ENCODE measurements at places on chromosomes 6 and 20. TPM values are rescaled to one million over a fixed set of nuclear protein-coding genes. Genes with fewer than 3 reads are reported as not detected.
A peak's percentile ranks its signal among the peaks of the same experiment; 100 is the strongest.

DNA sequence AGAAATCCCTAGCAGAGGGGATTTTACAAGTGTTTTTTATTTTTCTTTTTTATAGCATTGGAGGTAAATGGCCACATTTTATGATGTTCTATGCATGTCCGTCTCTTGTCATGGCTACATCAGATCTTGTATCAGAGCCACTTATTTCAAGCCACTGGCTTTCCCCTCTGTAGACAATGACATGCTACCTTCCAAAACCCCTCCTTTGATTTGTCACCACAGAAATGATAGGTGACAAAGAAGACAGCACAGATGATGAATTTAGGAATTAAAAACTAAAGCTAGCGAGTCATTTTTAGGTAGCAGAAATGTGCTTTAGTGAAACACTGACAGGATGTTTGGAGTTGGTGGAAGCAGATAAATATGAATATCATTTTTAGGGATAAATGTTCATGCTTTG is 20.8 kb downstream of the PLCB1 start:
- DNase-seq, result no peak

GRCh38 chr6:28523241-28523622 is 2.4 kb upstream of the GPX5 start:
- no peak for DNase-seq

DNA sequence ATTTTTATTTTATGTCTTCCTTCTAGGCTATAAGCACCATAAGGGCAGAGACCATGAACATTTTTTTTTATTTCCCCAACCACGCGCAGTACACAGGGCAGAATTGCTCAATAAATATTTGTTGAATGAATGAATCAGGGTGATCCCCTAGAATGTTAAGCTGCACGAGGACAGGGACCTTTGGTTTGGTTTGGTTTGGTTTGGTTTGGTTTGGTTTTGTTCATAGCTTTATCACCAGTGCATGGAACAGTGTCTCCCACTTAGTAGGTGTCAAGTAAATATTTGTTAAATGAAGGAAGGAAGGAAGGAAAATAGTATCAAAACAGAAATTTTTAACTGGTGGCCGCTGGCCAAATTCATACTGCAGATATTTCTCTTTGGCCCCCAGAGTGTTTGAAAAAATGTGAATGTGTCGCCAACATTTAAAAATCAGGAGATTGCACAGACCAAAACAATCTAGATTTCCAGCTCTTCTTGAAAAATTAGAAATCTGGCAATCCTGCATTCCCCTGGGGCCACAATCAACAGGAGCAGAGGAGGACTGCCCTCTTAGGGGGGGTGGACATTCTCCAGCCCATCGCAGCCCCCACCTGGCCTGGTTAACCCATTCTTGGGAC is 205.3 kb downstream of the EYA2 start:
- no peak for DNase-seq

DNA sequence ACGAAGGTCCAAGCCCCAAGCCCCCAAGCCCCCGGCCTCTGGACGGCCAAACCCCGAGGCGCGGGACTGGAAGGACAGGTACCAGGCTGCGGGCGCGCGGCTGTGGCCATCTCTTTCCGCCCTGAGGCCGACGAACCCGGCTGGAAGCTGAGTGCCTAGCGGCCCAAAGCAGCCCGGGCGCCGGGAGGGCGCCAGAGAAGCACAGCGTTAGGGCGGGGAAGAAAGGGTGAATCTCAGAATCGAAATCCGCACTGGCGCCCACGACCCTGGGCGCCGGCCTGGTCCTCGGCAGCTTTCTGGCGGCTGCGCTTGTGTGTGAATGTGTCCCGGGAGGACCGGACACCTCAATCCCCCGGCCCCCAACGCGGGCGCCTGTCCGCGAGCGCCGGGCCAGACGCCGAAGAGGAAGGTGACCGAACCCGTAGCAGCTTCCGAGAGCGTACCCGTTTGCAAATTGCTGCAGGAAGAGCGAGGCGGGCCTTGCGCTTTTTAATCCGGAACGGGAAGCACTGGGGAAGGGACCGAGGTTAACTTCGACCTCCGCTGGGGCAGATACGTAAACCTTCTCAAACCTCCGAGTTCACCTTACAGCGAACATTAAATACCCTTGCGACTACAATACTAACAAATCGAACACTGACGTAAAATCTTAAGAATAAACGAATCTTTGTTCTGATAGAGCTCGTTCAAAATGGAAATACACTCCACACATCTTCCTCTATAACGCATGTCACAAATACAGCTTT is 2.9 kb downstream of the NRN1 start:
- DNase-seq, result peak; percentile 75

- DNase-seq, result no peak
Observed at GRCh38 chr6:24431045-24431451, 28.3 kb downstream of the MRS2 start.

DNA sequence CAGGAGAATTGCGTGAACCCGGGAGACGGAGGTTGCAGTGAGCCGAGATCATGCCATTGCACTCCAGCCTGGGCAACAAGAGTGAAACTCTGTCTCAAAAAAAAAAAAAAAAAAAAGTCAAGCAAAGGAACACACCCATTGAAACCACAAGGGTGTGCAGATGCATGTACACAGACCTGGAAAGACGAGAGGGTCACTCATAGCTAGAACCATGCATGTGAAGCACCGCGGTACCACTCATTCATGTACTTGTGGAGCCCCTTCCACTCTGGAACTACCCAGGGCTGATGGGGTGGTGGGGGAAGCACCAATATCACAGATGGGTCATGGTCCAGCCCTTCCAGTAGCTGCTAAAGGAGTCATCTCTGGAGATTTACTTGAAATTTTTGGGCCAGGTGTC is 7.4 kb upstream of the TJAP1 start:
- DNase-seq, result no peak

DNA sequence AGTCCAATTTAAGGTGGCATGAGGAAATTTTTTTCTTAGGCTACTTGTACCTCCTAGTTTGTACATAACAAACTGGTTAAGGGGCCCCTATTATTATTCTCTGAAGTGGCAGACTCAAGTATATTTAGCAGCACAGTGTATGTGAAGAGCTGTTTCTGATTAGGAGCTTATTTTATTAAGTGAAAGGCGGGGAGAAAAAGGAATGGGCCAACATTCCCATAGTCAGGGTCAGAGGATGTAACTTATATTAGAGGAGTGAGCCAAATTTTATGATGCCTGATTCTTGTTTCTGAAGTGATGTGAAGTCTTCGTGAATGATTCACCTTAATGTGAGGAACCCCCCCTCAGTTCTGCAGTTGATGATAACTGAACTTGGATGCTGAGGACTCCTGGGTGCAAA is 2.8 kb downstream of the HECA start:
- DNase-seq, result no peak

DNA sequence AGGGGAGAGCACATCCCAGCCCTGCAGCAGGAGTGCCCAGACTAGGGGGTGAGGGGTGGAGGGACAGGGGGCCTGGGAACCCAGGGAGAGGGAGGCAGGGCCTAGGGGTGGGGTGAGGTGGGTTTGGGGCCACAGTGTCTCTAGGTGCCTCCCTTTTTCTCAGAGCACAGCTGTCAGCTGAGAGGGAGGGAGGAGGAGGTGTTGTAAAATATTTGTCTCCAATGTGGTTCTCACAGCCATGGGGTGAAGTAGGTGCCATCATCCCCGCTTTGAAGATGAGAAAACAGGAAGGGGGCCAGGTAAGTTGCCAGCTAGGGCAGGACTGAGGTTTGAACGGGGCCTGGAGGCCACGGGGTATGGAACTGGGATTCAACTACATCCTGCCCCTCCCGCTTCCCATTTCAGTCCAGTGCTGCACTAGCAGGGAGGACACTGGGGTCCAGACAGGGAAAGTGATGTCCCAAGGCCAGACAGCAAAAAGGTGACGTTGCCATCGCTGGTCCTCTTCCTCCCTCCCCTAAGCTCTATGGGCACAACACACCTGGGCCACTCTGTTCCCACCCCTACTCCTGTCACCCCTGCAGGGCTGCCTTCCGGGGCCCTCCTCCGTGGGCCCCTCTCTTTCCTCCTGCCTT is 20.3 kb downstream of the PACSIN1 start:
- no peak for DNase-seq

- DNase-seq, result no peak
Observed at GRCh38 chr6:19502301-19502700, 334.9 kb upstream of the ID4 start.

- DNase-seq, result no peak
Observed at GRCh38 chr6:151286214-151286613, 46.4 kb downstream of the AKAP12 start.

- no peak for DNase-seq
Observed at GRCh38 chr6:10163203-10163962, 251.5 kb downstream of the TFAP2A start.

DNA sequence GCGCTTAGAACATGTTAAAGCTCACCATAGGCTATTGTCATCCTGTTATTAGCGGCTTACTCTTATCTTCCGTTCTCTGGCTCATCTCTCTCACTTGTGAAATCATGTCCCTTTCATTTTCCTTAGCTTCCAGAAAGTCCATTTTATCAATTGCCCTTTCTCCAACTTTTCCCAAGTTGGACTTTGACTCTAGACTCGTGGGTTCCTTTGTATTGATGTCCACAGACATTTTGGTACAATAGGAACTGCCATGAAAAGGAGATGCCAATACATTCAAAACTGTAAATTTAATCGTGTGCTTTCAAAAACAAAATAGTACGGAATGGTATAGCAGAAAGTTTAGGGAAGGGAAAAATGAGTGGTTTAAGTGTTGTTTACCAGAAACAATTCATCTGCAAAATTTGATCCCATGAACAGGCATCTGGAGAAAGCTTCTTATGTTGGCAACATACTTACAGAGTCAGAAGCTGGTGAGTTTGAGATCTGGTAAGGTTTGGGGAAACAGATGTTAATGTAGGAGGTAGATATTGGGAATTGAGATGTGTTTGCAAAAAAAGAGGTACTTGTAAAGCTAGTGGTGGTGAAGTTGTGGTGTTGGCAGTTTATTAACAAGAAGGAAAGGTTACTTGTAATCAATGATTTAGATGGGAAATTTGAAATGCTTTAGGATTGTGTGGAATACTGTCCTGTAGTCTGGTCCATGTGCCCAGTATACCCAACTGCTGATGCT is 10.2 kb upstream of the HIVEP1 start:
- DNase-seq, result no peak

DNA sequence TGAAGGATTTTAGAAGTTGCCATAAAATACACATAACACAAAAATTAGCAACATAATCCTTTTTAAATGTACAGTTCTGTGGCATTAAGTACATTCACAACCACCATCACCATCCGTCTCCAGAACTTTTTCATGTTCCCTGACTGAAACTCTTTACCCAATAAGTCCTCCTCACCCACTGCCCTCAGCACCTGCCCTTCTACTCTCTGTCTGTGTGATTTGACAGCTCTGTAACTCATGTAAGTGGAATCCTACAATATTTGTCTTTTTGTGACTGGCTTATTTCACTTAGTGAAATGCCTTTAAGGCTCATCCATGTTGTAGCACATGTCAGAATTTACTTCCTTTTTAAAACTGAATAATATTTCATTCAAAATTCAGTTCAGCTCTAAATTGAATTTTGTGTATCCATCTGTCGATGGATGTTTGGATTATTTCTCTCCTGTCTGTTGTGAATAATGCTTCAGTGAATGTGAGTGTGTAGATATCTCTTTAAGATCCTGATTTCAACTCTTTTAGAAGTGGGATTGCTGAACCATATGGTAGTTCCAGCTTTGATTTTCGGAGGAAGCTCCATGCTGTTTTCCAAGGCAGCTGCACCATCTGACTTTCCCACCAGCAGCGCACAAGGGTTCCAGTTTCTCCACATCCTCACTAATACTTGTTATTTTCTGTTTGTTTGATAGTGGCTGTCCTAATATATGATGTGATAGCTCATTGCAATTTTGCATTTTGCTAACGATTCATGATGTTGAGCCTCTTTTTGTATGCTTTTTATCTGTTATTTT is 4.2 kb downstream of the ENTPD6 start:
- DNase-seq, result no peak

GRCh38 chr6:152680879-152681517 is 16.7 kb upstream of the MYCT1 start:
- no peak for DNase-seq

IL20RA gene
- polyA plus RNA-seq, result 0.34 TPM

TAF8 gene
- polyA plus RNA-seq, result 16.3 TPM

NR2E1 gene
- not detected for polyA plus RNA-seq

CTAGE9 gene
- not detected for polyA plus RNA-seq

SNPH gene
- 3.1 TPM for polyA plus RNA-seq

KIAA1586 gene
- polyA plus RNA-seq, result 4.4 TPM

PNPLA1 gene
- polyA plus RNA-seq, result 1.2 TPM

DEFB132 gene
- polyA plus RNA-seq, result 0.24 TPM
